Cortex of kidney (tissue), 1 donor: ENCODE measurements at places on chromosomes 7 and 10.

GRCh38 chr7:141144921-141145629, 71.2 kb downstream of the TMEM178B start:
- DNase-seq, result no peak

DNA sequence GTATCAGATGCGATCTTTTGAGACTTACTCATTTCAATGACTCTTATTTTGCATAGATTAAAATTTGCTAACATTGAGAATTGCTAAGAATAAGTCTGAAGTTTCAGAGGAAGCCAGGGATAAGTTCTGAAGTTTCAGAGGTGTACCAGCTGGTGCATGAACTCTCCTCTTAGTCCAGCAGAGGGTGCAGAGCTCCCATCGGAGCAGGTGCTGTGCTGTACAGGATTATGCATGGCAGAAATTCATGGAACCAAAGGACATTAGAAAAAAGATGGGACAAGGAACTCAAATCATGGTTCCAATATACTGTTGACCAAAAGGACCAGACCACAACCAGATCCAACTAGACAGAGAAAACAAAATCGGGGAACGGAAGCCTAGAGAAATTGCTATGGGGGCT, 41.9 kb downstream of the MGAM2 start:
- DNase-seq, result no peak

- no peak for DNase-seq
These were observed 32.5 kb downstream of the FZD9 start for GRCh38 chr7:73466112-73466511.

- no peak for DNase-seq
These were observed 9.6 kb upstream of the SHH start for GRCh38 chr7:155821851-155822250.

GRCh38 chr7:92874567-92874966, 38.2 kb upstream of the CDK6 start:
- DNase-seq, result no peak

GRCh38 chr7:116432527-116432916, 67.0 kb upstream of the CAV2 start:
- DNase-seq, result no peak

- no peak for DNase-seq
These were observed 571.1 kb downstream of the IPMK start for GRCh38 chr10:57696641-57697040.

DNA sequence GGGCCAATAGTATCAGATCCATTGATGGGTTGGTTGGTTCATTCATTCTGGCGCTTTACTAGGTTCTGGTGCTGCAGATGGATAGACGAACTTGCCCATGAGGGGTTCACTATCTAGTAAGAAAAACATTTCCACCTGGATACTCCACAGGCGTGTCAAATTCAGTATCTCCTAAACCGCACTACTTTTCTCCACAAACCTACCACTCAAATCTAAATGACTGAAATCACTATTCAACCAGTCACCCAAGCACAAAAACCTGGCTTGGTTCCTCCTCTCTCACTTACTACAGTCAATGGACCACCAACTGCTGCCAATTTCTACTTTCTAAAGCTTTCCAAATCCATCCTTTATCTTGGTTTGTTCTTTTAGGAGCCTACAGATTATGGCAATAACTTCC, 572 bp downstream of the AGK start:
- no peak for DNase-seq

DNA sequence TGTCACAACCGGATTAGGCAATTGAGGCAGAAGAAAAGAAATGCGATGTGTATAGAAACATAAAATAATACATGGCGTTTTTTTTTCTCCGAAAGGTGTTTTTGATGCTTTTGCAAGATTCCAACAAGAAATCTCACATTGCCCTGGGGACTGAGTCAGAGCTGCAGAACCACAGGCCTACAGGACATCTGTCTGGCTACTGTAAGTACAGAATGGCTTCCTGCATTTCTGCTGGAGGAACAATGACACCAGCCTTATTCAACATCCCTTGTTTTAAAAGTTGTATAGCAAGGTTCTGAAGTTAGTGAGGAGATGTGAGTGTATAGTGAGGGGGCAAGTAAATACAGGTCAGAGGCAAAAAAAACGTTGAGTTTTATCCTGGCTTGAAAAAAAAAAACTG, 256.4 kb downstream of the ABCA13 start:
- DNase-seq, result no peak

- DNase-seq, result no peak
These were observed 62.7 kb downstream of the MAD1L1 start for GRCh38 chr7:2169923-2170575.

GRCh38 chr7:34128762-34129161, 223.4 kb downstream of the BMPER start:
- DNase-seq, result no peak

- DNase-seq, result peak; percentile 67
These were observed at the start of gene EPHB4 for GRCh38 chr7:100827330-100828226. TSS of gene EPHB4 (minus strand) at chr7:100827523. CDS start at chr7:100827030, 493 bp downstream.

DNA sequence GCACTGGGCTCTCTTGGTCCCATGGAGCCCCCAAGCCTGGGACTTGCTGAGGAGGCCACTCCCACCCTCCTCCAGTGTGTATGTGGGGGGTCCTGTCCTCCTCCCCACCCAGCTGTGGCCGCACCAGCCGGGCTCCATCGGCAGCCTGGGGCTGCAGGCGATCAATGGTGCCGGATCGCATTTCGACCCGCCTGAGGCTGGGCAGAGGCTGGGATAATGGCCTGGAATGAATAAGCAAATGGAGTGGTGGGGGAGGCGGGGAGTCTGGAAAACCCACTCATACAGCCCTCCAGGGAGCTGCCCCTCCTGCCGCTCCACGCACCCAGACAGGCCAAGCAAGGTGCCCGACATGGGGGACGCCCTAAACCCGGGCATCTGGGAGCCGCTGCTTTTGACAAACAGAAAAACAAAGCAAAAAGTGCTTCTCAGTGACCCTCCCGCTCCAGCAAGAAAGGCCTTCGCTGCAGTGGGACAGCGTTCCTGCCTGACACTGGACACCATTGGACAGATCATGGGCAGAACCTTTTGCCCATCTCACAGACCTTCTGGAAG, 160.5 kb downstream of the NRF1 start:
- no peak for DNase-seq

DNA sequence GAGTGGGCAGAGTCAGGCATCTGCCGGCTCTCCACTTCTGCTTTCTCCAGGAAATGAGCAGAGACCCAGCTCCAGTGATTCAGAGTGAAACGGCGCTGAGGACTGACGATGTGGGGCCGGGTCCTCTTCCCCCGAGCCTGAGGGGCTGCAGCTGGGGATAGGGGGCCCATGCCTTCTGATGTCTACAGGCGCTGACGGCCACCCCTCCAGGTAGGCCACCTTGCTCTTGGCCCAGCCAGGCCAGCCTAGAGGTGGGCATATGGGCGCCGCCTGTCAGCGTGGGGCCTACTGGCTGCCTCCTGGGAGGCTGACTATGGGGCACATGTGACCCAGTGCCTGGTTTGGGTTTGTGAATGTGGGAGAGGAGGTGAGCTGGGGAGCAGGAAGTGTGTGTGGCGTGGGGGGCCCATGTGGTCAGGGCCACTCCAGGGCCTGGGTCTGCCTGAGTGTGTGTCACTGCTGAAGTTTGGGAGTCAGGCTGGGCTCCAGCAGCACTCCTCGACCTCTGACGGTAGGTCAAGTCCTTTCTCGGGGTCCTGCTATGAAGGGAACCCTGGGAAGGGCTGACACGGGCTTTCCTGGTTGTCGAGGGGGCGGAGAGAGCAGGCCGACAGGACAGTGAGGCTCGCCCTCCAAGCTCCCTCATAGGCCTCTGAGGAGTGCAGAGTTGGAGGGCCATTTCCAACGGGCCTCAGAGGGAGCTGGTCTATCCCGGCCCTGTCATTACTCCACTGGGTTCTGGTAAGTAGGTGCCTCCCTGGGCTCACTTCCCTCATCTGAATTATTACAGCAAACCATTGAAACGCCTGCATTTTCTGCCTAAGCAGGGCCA, at the start of gene WDFY4:
WDFY4 (plus strand) TSS at position 82 of the 832 bp plus-strand sequence. CDS start 24,860 bp downstream, outside the sequence.
- no peak for DNase-seq

GRCh38 chr10:30811276-30812017, 181.9 kb upstream of the LYZL2 start:
- no peak for DNase-seq

DNA sequence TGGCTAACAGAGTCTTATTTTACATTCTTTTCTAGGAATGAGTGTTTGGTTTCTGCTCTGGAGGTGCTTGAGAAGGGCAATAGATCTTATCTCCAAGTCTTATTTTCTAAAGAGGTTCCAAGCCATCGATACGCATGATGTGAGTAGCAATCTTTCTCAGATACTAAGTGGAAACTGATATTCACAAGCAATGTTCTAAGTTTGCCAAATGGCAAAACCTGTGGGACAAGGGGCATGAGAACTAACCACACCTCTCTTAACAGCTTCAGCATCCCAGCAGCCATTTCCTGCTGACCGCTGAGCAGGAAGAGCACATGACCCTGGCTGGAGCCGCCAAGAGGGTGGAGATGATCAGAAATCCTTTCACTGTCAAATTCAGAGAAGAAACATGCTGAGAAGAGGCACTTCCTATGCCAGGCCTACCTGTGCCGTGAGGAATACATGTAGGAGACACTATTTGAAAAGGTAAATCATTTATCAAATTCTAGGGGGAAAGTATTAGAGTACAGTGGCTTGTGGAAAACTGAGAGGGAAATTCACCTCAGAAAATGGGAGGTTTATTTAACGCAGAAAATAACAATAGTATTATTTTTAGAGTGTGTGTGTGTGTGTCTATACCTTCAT, 35.2 kb downstream of the CCDC71L start:
- no peak for DNase-seq

DNA sequence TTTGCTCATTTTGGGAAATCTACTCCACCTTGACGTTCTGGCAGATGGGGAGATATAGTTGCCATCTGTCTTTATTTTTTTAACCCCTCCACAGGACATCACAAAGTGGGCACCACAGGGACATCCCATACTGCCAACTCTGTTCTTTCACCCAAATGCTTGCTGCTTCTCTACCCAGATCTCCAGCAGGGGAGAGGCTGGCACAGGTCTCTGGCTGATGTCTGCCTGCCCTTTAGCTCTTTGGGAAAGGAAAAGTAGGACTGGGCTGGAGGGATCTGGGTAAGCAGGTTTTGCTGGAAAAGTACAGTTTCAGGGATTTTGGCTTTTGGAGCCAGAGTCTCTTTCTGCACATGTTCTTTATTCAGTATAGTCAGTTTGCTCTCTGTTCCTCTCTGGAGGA, 156.7 kb downstream of the ANLN start:
- no peak for DNase-seq

DNA sequence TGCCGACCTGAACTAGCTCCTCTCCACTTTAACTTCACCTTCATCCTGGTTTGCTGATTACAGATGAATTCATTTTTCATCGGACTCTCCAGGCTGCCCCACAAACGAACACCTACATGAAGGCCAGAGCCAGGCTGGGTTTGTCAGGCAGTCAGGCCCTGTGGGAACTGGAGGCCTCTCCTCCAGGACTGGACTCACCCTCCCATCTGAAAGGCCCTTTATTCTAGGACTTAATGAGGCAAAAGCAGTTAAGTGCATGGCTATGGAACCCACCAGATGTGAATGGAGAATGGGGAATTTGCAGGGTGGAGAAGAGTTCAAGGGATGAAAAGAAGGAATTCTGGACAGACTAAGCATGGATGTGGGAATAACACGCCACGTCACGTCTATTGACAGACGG, 170.8 kb downstream of the ARHGAP12 start:
- DNase-seq, result no peak

GRCh38 chr10:49415846-49416245, 20.0 kb upstream of the DRGX start:
- DNase-seq, result no peak

- DNase-seq, result no peak
These were observed 297.9 kb downstream of the DGKB start for GRCh38 chr7:14604606-14605005.

- no peak for DNase-seq
These were observed 83.4 kb upstream of the TNRC18 start for GRCh38 chr7:5507013-5507412.

DNA sequence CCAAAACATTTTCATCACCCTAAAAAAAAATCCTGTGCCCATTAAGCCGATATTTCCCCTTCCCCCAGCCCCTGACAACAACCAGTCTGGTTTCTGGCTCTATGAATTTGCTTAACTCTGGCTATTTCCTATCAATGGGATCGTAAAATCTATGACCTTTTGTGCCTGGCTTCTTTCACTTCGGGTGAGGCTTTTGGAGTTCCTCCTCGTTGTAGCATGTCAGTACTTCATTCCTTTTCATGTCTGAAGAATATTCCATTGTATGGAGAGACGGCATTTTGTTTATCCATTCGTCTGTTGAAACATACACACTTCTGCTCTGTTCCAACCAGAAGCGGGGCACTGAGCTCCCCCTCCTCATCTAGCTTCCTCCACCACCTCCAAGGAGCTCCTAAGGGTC, 29.5 kb downstream of the TACC2 start:
- DNase-seq, result no peak

- DNase-seq, result no peak
These were observed 12.9 kb upstream of the HOXA2 start for GRCh38 chr7:27115221-27116026.

DNA sequence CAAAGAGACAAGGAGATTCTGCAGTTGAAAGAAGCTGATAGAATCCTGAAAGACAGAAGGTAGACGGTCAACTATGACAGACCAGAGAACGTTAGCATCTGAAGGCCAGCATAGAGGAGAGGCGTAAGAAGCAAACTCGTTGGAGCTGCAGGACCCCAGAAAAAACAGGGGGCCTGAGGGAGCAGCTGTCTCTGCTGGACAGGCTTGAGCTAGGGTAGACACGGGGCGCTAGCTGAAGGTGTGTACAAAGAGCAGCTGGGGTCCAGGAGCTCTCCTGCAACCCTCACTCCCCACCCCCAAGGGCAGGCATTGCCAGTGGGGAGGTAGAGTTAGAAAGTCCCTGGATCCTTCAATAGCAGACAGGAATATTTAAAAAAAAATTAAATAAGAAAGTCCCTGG, 14.6 kb upstream of the GDI2 start:
- DNase-seq, result no peak

DNA sequence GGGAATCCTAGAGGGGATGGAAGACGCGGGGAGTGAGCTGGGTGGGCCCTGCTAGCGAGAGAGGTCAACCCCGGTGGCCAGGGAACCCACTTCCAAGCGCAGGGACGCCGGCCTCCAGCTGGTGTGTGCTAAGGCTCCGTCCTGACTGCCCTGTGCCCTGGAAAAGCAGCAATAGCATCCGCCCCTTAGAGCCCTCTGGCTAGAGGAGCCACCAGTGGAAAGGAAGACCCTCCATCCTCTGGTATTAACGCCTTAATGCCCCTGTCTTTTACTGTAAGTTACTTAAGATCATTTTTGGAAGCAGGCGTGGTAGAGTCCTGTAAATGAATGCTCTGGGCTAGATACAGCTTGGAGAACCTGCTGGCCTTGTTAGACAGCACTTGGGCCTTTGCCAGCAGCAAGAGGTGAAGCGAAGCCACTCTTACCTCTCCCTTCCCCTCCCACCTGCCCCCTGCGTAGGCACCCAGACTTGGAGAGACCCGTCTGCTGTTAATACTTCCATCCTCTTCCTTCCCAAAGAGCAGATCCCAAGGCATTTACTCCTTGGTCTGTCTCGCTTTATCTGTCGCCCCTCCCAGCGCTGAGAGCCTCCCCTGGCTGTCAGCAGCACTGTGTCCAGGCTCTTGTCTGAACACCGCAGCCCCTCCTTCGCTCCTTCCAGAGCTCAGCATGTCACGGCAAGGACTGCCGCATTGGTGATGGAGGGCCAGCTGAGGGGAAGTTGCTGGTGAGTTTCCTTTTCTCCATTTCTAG, 4.6 kb downstream of the REPIN1 start:
- DNase-seq, result no peak
